Kidney (tissue), 22 donors: ENCODE measurements at places on chromosomes 11 and 22. TPM values are rescaled to one million over a fixed set of nuclear protein-coding genes. Genes with fewer than 3 reads are reported as not detected.

PHETA2 gene
- 10.4 TPM for total RNA-seq

DNA sequence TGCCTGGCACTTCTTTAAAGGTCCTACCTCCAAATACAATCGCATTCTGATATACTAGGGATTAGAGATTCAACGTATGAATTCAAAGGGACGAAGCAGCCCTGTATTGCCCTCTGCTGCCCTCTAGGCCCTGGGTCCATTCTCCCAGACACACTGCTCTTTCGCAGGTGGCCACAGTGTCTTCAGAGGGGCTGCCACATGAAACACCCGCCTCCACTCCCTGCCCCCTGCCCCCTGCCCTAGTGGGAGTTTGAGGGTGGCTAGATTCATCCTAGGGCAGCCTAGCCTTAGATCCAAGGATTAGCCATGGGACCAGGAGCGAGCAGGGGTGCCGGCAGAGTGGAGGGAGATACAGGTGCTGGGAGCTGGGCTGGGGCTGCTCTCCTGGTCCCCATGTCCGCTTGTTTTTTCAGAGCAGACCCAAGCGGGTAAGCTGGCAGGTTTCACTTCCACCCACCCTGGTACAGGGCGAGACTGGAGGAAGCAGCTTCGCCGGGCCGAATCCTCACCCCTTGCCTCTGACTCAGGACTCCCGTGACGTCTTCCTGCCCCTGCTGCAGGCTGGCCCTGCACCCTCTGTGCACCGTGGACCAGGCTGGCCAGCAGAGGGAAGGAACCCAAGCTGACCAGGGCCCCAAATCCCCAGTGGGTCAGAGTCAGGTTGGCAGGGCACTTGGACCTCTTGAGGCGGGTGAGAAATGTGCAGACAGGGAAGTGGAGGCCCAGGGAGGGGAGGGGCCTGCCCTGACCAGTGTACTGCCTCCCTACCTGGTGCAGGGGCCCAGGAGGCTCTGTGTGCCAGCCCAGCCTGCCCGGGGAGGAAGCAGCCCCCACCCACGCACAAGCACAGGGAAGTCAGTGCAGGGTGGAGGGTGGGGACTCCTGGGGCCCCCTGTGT lies 28.4 kb upstream of the HMOX1 start:
- no peak for DNase-seq
- peaks cover 6% of the 10 kb centered on the region for H3K36me3 ChIP-seq
- H3K4me1 ChIP-seq = no peaks in the 10 kb centered on the region
- no peak overlapping the region for H3K27ac ChIP-seq
- H3K27me3 ChIP-seq = no peaks in the 10 kb centered on the region

OR2AG1 gene
- total RNA-seq = not detected

TYR gene
- total RNA-seq = not detected
